ENCODE measurements at places on chromosomes 16 and 17.

- no peak for DNase-seq
Measured at GRCh38 chr17:9472094-9472493, 103.5 kb downstream of the STX8 start.

DNA sequence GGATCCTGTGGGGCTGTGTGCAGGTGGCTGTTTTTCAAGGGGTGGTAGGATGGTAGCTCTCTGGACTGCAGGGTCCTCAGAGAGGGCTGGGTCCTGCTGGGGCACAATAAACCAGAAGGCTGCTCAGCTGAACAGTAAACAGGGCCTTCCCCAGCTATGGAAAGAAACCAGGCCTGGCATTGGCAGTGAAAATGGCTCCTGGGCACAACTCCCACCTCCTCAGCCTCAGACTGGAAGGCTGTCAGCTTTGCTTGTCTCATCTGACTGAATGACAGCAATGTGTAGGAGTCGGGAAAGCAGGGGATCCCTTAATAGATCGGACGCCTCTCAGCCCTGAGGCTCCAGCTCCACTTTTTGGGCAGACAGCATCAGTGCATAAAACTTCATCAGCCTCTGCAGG is 59.8 kb upstream of the NLRP1 start:
- DNase-seq: peak; percentile 20

- no peak for DNase-seq
Measured at GRCh38 chr17:880443-881269, 98.5 kb downstream of the MRM3 start.

GRCh38 chr16:30745082-30745481 is 3.1 kb upstream of the PHKG2 start:
- DNase-seq: no peak

DNA sequence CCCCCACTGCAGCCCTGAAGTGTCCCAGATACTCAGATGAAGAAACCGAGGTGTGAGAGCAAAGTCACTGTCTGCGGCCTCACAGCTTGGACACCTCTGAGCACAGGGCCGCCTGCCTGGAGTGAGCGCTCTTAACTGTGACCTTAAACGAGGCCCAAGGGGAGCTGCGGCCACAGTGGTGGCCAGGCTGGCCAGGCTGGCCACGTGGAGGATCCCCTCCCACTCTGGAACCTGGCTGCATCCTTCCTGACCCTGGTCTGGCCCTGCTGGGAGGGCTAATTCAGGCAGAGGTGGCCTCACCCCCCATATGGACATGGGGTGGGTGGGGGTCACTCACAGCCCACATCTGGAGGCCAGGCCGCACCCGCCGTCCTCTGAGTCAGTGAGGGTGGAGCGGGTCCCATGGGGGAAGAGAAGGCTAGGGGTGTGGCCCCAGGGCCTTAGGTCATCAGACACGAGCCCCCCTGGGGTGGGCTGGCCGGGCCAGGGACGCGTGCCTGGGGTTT is 6.6 kb downstream of the VASN start:
- DNase-seq: no peak

GRCh38 chr17:35088356-35088880 is 24.9 kb upstream of the RFFL start:
- DNase-seq: peak; percentile 84

- no peak for DNase-seq
Measured at GRCh38 chr17:17548044-17548443, 43.5 kb downstream of the PEMT start.

GRCh38 chr17:29617481-29618271 is 5.0 kb downstream of the CORO6 start:
- DNase-seq: peak; percentile 83

GRCh38 chr17:65228287-65228686 is 91.1 kb downstream of the RGS9 start:
- no peak for DNase-seq

DNA sequence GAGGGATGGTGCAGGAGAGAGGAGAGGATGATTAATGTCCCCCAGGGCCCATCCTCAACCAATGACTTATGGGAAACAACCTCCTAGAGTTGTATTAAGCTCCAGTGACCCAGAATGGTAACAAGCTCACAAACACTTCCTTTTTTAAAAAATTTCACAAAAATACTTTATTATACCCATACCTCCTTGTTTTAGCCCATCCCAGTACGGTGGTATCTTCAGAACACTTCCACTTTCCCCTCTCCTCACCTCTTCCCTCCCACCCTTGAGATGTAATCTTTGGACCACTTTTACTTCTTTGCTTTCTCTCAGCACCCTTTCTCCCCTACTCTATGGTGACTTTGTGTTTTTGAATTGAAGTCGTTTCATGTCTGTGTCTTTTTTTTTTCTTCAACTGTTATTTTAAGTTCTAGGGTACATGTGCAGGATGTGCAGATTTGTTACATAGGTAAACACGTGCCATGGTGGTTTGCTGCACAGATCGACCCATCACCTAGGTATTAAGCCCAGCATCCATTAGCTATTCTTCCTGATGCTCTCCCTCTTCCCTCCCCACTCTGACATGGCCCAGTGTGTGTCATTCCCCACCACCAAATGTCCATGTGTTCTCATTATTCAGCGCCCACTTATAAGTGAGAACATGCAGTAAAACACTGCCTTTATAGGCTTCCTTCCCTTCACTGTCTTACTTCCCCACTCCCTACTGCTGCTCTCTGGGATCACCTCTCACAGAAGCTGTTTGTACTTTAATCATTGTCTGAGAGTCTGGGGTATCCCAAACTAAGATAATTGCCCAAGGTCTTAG is 124.5 kb downstream of the PRKCB start:
- peak; percentile 35 for DNase-seq

DNA sequence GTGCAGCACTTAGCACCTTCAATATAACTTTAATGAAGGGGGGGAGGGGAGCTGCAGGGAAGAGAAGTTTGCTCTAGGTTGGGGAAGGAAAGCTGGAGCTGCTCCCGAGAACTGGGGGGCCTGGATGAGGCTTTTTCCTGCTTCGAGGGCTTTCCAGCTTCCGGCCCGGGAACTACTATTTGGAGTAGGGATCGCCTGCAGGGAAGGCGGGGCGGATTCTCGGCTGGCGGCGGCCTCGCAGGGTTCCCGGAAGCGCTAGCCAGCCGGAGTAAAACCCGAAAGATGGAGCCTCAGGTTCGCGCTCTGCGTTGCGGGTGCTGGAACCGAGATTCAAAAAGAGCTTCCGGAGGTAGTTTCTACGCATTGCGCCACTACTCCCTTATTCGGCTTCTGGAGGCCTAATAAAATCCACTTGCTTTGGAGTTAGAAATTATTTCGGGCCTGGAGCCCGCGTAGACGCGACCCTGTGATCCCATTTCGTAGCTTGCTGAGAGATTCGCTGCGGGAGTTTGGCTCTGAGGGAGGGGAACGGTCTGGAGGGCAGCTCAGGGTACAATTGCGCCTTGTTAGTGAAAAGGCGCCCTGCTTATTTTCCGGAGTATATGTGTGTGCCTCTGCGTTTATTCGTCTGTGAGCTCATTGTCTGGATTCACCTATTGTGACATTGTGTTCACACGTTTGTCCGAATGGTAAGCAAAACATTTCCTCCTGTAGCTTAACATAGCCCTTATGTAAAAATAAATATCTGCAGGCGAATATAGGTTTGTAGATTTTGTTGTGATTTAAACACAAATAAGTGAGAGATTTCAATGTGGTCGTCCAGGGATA is 652 bp downstream of the PRAC2 start:
- no peak for DNase-seq

DNA sequence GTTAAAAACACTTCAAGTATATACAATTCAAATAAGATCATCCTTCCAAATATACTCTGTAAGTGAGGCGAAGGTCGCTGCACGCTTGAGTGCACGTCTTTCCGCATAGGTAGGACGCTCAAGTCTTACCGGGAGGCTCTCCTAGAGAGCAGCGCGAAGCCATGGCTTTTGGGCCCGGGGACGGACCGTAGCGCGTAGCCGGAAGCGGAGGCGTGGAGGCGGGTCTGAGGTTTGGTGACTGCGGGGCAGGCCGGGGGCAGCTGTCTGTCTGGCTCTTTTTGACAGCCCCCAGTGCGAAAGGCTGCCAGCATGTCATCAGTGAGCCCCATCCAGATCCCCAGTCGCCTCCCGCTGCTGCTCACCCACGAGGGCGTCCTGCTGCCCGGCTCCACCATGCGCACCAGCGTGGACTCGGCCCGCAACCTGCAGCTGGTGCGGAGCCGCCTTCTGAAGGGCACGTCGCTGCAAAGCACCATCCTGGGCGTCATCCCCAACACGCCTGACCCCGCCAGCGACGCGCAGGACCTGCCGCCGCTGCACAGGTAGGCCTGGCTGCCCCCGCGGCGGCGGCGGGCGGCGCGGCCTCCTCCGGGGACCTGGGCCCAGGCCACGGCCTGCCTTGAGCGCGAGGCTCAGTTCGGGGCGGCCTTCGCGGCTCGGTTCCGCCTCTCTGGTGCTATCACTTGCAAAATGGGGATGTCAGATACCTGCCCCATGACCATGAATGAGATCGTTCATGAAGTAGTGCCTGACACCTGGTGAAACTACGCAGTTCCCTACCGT is at the start of gene LONP2:
LONP2 (plus strand) TSS at position 221 of the 783 bp plus-strand sequence; CDS start at position 310, 89 bp downstream.
- DNase-seq: peak; percentile 96

DNA sequence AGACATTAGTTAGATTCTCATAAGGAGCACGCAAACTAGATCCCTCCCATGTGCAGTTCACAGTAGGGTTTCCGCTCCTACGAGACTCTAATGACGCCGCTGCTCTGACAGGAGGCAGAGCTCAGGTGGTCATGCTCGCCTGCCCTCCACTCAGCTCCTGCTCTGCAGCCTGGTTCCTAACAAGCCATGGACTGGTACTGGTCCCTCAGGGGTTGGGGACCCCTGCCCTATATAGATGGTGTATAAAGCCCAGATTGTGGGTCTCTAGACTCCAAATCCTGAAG is 52.1 kb upstream of the LYRM9 start:
- no peak for DNase-seq
